ENCODE measurements at places on chromosomes 1 and 21.

DNA sequence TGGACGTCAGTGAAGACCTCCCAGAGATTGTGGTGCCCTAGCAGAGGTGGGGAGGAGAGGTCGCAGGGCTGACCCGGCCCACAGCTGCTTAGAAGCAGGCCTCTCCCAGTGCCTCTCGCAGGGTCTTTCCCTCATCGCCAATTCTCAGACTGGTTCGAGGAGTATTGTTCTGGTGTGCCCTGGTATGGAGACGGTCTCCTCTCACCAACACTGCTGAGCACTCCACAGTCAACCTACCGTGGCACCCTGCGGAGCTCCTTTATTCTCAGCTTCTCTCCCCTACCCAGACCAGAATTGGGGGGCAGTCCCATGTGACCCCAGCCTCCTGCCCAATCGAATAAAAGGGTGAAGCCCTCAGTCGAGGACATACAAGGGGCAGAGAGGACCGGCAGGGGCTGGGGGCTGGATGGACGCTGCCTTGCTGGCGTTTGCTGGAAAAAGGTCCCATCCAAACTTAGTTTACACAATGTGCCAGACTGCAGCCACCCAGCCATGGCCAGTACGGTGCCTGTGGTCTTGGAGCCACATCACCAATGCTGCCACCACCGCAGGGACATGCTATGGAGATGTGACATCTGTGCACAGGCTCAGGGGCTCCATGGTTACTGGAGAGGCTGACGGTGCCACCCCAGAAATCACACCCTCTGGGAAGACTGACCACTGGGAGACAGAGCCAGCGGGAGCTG, 80.8 kb downstream of the STUM start:
- no peak overlapping the region for H3K4me3 ChIP-seq
- no peak for DNase-seq
- H3K36me3 ChIP-seq: no peaks in the 10 kb centered on the region
- H3K27ac ChIP-seq: no peak overlapping the region

DNA sequence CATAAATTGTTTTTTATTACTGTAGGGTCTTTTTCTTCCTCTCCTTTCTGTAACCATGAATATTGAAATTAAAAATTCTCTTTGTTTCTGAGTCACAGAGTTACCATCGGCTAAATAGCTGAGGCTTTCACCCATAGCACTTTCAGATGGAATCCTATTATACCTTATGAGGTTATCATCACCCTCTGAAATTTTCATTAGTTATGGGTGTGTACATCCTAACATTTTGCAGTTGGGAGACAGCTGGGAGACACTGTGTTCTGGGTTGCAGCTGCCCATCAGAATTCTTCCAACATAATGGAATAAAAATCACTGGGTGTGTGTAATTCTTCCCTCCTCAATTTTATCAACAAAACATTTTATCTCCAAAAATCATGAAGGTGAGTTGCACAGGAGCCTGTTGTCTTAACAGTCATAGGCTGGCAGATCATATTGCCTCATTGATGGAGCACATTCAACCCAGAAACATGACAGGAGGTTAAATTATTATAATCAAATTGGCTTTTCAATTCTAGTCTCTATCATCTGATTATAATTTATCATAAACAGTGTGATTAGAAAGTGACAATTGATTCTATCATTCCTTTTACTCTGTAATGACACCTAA, 17.4 kb downstream of the CYYR1 start:
- H3K4me1 ChIP-seq: no peaks in the 10 kb centered on the region
- no peaks in the 10 kb centered on the region for H3K36me3 ChIP-seq
- no peak for DNase-seq
- H3K27ac ChIP-seq: no peak overlapping the region
- H3K27me3 ChIP-seq: no peaks in the 10 kb centered on the region

DNA sequence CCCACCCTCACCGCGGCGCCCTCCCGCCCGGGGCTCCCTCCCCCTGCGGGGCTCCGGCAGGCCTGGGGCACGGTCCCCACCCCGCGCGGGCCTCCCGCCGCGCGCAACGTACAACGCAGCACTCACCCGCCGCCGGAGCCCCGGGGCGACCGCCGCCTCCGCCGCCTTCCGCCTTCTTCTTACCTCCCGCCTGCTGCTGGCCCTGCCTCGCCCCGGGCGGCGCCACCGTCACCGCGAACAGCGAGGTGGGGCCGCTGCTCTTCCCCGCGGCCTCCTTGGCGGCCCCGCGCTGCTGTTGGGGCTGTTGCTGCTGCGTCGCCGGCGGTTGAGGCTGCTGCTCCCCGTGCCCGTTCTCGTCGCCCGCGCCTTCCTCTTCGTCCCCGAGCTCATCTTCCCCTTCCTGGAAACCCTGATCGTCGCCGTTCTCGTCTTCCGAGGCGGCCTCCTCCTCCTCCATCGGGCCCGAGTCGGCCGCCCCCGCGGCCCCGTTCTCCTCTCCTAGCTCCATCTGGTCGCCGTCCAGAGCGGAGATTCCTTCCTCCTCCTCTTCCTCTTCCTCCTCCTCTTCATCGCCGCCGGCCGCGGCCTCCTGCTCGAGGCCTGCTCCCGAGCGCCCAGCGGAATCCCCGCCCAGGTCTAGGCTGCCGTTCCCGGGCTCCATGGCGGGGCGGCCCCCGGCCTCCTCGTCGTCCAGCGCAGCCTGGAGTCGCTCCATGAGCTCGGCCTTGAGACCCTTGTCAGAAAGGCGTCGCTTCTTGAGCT, 671 bp downstream of the HNRNPU start:
- no peaks in the 10 kb centered on the region for H3K27me3 ChIP-seq
- H3K27ac ChIP-seq: peak overlapping the region; percentile 91
- no peak for DNase-seq
- H3K4me3 ChIP-seq: peak overlapping the region; percentile 99

DNA sequence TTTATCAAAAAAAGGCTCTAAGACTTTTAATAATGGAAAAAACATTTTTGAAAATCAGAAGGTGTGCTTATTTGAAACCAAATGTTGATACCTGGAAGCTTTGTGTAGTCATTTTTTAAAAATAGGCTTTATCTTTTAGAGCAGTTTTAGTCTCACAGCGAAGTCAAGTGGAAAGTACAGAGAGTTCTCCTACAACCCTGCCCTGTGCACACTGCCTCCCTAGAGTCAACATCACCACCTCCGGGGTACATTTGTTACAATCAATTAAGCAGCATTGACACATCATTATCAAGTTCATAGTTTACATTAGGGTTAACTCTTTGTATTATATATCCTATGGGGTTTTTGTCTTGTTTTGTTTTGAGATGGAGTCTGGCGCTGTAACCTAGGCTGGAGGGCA, 10.7 kb upstream of the ERO1B start:
- H3K4me1 ChIP-seq: no peaks in the 10 kb centered on the region
- no peak for DNase-seq
- no peaks in the 10 kb centered on the region for H3K36me3 ChIP-seq
- no peak overlapping the region for H3K4me3 ChIP-seq
- H3K27me3 ChIP-seq: no peaks in the 10 kb centered on the region
- no peak overlapping the region for H3K27ac ChIP-seq

DNA sequence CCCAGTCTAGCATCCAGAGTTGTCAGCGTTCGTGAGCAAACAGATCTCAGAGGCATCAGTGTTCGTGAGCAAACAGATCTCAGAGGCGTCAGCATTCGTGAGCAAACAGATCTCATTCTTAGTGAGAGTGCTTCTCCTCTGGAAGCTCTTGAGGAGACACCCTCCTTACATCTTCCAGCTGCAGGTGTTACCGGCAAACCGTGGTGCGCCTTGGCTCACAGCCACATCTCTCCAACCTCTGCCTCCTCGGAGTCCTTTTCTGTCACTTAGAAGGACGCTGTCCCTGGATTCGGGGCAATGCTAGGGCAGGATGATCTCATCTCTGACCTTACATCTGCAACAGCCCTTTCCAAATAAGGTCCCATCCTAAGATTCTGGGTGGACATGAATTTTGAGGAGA, 14.6 kb upstream of the UMODL1 start:
- no peaks in the 10 kb centered on the region for H3K36me3 ChIP-seq
- H3K27ac ChIP-seq: no peak overlapping the region
- DNase-seq: no peak
- peaks cover 12% of the 10 kb centered on the region for H3K4me1 ChIP-seq
- no peaks in the 10 kb centered on the region for H3K27me3 ChIP-seq

DNA sequence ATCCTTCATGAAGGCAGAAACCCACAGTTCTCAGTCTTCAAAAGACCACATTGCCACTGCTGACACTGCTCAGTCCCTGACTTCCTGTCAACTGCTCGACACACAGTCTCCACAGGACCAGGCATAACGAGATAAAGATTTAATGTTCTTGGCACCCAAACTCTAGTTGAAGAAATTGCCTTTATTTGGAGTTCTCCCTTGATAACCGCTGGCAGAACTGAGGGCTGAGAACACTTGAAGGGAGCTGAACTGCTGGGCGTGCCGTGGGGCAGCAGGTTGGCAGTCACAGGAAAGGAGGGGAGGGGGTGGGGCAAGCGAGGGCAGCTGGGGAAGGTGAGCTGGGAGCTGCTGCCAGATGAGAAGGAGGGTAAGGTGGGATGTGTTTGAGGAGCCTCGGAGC, 15.9 kb downstream of the HENMT1 start:
- no peak overlapping the region for H3K4me3 ChIP-seq
- DNase-seq: no peak
- H3K4me1 ChIP-seq: no peaks in the 10 kb centered on the region
- H3K27me3 ChIP-seq: no peaks in the 10 kb centered on the region
- H3K27ac ChIP-seq: no peak overlapping the region

All from H1 (cell line).